ENCODE measurements at places on chromosomes 5 and 9.

- DNase-seq = no peak
These were observed 31.1 kb downstream of the PTTG1 start for GRCh38 chr5:160452795-160453194.

DNA sequence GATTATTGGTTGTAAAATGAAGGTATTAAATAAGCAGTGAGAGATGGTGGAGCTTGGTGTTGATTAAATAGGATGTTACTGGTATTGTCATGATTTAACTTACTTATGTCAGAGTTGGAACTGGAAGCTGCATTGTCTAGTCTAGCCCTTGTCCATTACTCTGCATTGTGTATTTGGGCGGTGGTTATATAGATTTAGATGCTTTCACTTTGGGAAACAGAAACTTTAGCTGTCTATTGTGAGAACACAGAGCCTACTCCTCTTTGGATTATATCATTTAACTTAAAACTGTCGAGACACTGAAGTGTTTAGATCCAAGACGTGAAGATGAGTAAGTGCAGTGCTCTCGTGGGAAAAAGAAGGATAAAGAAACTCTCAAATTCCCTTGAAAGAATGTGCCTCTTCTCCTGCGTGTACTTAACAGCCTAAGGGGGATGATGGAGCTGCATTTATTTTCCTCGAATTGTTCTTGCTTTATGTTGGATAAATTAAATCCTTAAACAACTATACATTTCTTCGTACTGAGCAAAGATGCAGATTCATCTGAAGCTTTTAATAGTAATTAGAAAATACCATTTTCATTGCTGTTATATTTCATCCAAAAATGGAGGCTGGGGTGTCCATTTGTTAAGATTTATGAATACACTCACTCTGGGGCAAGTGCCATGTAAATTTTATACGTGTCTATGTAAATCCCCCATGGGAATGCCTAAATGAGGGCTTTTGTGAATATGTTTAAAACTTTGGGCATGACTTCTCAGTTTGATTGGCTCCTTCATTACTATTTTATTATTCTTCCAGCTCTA lies 21.6 kb downstream of the FBXL7 start:
- peak; percentile 29 for DNase-seq

- DNase-seq = no peak
These were observed 114.4 kb downstream of the DROSHA start for GRCh38 chr5:31417512-31417911.

- DNase-seq = peak; percentile 44
These were observed 1638.5 kb upstream of the C9orf72 start for GRCh38 chr9:29211580-29212396.

DNA sequence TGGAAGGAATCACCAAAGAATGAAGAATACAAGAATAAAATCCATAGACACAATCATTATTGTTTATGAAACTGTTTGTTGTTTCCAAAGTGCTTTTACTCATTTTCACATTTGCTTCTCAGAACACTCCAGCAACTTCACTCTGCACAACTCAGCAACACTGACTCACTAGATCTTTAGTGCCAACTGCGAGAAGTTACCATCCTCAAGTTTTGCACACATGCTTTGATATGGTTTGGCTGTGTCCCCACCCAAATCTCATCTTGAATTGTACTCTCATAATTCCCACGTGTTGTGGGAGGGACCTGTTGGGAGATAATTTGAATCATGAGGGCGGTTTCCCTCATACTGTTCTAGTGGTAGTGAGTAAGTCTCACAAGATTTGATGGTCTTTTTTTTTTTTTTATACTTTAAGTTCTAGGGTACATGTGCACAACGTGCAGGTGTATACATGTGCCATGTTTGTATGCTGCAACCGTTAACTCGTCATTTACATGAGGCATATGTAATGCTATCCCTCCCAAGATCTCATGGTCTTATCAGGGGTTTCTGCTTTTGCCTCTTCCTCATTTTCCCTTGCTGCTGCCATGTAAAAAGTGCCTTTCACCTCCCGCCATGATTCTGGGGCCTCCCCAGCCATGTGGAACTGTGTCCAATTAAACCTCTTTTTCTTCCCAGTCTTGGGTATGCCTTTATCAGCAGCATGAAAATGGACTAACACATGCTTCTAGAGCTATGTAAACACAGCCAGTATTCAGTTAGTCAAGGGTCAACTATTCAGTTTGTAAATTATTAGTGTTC lies 36.9 kb downstream of the CLINT1 start:
- no peak for DNase-seq

Data from adipocyte (in vitro differentiated cells).